ENCODE measurements at places on chromosomes 3 and 15. TPM values are rescaled to one million over a fixed set of nuclear protein-coding genes. Genes with fewer than 3 reads are reported as not detected.

DNA sequence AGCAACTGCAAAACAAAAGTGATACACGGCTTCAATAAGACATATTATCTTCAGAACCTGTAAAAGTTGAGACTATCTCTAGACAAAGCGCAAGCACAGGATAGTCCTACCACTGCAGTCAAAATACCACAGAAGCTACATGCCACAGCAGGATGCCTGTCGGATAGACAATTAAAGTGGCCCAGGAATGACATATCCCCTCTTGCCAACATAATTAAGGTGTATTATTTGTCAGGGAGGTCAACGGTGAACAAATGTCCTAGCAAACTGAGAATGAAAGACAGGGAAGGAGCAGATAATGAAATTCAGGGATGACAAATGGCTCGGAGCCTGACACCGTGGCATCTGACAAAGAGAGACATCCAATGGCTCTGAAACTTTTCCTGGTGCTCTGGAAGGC, 185.7 kb downstream of the MECOM start:
- DNase-seq: no peak

- no peak for DNase-seq
Measured at GRCh38 chr15:48992096-48992495, 28.4 kb upstream of the SHC4 start.

DNA sequence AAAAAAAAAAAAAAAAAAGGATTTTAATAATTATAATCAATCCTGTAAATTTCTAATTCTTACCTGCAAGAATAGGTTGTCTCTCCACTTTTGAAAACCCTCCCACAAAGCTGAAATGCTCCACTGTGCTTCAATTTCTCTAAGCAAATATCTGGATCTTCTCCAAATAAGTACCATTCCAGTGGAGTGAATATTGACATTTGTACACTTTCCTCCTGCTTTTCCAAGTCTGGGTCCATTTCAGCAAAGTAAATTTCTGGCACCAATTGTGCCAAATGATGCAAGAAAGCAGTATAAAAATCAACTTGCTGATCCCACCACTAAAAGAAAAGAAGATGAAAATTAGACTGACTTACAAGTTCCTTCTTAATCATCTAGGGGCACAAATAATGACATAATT, 19.9 kb downstream of the UBR1 start:
- DNase-seq: no peak

DNA sequence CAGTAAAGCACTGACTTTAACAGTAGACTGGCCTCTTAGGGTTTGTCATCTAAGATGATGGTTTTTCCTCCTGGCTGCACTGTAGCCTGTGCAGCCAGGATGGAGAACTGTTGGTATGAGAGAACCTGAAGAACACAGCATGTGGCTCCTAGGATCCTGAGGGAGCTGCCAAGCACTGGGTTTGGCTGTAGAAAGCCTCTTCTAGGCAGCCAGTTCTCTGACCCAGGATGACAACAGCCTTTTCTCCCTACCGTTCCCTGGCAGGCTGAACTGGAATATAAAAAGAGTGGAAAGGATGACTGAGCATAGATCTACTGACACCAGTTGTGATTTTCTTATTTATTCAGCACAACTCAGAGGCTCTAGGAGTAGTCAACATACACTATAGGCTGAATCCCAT, 34.3 kb upstream of the MANF start:
- no peak for DNase-seq

- DNase-seq: no peak
Measured at GRCh38 chr15:29092376-29093064, 177.1 kb downstream of the NSMCE3 start.

DNA sequence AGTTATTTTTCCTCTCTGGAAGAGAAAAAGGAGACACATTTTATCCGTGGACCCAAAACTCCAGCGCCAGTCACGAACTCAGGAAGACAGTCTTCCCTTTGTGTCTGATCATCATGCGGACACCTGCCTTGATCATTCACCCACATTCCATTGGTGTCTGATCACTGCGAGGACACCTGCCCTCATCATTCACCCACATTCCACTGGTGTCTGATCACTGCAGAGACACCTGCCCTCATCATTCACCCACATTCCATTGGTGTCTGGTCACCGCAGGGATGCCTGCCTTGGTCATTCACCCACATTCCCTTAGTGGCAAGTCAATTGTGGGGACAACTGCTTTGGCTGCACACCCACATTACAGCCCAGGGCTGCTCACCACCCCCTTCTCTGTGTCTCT, 148.9 kb downstream of the ROBO1 start:
- no peak for DNase-seq

- no peak for DNase-seq
Measured at GRCh38 chr3:39407259-39407629, 724 bp downstream of the RPSA start.

- no peak for DNase-seq
Measured at GRCh38 chr15:38300395-38300794, 47.8 kb downstream of the SPRED1 start.

- no peak for DNase-seq
Measured at GRCh38 chr3:146071632-146072031, 89.4 kb downstream of the PLOD2 start.

DNA sequence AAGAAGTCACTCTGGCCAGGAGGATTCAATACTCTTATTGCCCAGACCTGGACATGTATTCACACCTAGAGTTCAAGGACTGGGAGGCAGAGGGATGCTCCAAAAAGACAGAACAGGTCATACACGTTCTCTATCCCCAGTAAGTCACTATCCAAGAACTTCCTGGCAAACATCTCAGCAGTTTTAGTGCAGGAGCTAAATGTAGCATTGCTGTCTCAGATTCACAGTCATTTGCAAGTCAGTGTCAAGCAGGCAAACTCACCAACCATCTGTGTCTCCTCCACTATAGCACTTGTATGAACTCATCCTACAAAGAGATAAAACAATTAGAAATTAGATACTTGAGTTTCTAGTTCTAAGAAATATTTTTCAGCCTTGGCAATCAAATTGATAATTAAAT, 38.4 kb downstream of the ABHD17C start:
- DNase-seq: no peak

GRCh38 chr3:65560901-65561300, 477.8 kb downstream of the MAGI1 start:
- no peak for DNase-seq

DNA sequence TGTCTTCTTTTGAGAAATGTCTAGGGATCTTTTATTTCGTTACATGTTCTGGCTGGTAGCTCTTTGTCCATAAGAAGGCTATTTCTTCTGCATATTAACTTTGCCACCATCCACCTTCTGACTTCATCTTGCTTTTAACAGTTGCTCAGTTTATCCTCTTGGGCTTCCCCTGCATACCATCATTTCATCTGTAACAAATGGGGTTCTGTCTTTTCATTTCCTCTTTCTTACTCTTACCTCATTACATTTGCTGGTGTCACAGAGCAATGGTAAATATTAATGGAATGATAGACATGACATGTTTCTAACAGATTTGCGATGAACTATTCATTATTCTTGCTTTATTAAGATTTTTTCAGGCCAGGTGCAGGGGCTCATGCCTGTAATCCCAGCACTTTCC, 62.4 kb downstream of the GASK1A start:
- no peak for DNase-seq

GRCh38 chr3:54146506-54147239, 24.3 kb downstream of the CACNA2D3 start:
- DNase-seq: peak; percentile 75

GRCh38 chr15:31031471-31032067, 40.1 kb upstream of the MTMR10 start:
- no peak for DNase-seq

GRCh38 chr3:107599772-107600145, 77.0 kb downstream of the BBX start:
- no peak for DNase-seq

DNA sequence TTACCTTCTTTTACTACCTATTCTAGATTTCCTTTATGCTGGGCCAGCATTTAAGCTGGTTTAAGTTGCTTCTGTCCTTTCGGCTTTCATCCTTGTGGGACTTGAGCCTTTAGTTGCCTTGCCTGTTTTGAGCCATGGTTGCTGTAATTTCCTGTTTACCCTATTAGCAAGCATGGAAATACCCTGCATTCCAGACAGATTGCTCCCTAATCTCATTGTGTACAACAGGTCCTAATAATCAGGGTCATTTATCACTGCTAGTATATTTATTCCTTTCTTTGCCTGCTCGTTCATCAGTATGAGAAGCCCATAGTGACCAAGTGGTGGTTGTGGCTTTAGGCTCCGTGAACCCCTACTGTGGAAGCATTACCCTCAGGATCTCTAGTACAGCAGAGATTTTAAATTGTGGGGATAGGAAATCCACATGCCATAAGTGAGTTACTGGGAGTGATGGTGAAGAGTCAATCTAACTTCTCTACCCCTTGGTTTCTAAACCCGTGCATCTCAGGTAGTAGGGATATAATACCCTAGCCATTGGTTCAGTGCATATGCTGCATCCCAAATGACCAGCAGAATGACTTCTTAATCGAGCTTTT, 31.9 kb downstream of the NCK1 start:
- peak; percentile 14 for DNase-seq

Gene MRPL3
- 87.8 TPM for polyA plus RNA-seq

Gene ALDH1L1
- 22.6 TPM for polyA plus RNA-seq

Gene UNC45A
- polyA plus RNA-seq: 63.3 TPM

Gene FEZF2
- not detected for polyA plus RNA-seq

Gene UCN2
- 1.5 TPM for polyA plus RNA-seq

Gene LIPC
- polyA plus RNA-seq: 34.3 TPM

Gene P2RY12
- not detected for polyA plus RNA-seq

Data from hepatocyte (in vitro differentiated cells).